Chondrocyte (in vitro differentiated cells): ENCODE measurements at places on chromosomes 7 and 10. TPM values are rescaled to one million over a fixed set of nuclear protein-coding genes. Genes with fewer than 3 reads are reported as not detected.

DNA sequence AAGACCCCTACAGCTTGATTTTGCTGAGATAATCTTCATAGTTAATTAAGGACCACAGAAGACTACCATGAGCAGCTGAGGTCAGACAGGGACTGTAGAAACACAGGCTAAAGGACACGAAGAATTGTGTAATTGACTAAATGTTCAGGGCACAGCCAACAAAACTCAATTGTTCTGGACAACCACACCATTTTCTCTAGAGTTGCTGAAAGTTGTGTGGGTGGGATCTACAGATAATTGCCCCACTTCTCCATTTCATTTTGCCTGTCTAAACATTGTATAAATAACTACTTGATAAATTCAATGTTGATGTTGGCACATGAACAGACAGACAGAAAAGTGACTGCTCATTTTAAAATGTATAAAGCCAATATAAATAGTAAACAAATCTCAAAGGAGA, 39.0 kb upstream of the SLC16A12 start:
- no peak overlapping the region for H3K4me3 ChIP-seq
- DNase-seq, result no peak
- H3K27me3 ChIP-seq, result no peaks in the 10 kb centered on the region
- H3K4me1 ChIP-seq, result peaks cover 28% of the 10 kb centered on the region
- peaks cover 2% of the 10 kb centered on the region for H3K36me3 ChIP-seq
- H3K27ac ChIP-seq, result no peak overlapping the region

Gene ANLN
- total RNA-seq, result 31.2 to 34.8 TPM (median 33.2 TPM) in 3 replicates

- H3K4me1 ChIP-seq, result no peaks in the 10 kb centered on the region
- H3K27me3 ChIP-seq, result peaks cover 9% of the 10 kb centered on the region
- H3K36me3 ChIP-seq, result no peaks in the 10 kb centered on the region
- DNase-seq, result no peak
- no peak overlapping the region for H3K27ac ChIP-seq
- H3K4me3 ChIP-seq, result no peak overlapping the region
These were observed 437.5 kb upstream of the MBL2 start for GRCh38 chr10:53209944-53210611.

GRCh38 chr7:69204943-69205342, 393.3 kb upstream of the AUTS2 start:
- no peak for DNase-seq
- peaks cover 3% of the 10 kb centered on the region for H3K27me3 ChIP-seq
- H3K4me3 ChIP-seq, result no peak overlapping the region
- no peaks in the 10 kb centered on the region for H3K36me3 ChIP-seq

Gene FZD1
- total RNA-seq, result 23.5 to 75.0 TPM (median 24.3 TPM) in 3 replicates

Gene FGFR2
- total RNA-seq, result 1.7 to 6.0 TPM (median 2.9 TPM) in 3 replicates

- H3K27me3 ChIP-seq, result no peaks in the 10 kb centered on the region
- no peaks in the 10 kb centered on the region for H3K36me3 ChIP-seq
- peak; percentile 85 for DNase-seq
- peaks cover 16% of the 10 kb centered on the region for H3K4me1 ChIP-seq
- peak overlapping the region; percentile 99 for H3K27ac ChIP-seq
- peak overlapping the region; percentile 13 for H3K4me3 ChIP-seq
These were observed 90.2 kb upstream of the GNA12 start for GRCh38 chr7:2934211-2934731.
